Suprapubic skin (tissue), 4 donors: ENCODE measurements at places on chromosomes 12 and 14. TPM values are rescaled to one million over a fixed set of nuclear protein-coding genes. Genes with fewer than 3 reads are reported as not detected.

DNA sequence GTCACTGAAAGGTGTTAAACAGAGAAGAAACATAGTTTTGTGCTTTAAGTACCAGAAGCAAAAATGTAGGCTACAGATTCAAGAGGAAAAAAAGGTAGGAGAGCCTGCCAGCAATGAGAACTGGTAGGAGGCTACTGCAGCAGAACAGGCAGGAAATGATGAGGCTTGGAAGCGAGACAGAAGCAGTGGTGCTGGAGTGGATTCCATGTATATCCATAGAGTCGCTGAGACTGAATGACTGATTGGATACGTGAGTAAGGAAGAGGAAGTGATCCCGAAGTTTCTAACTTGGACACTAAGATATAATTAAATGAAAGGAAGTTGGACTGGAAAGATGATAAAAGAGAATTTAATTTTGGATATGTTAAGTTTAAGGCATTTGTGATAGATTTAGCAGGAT, 45.0 kb upstream of the CCDC91 start:
- no peak for DNase-seq

- no peak for DNase-seq
Measured at GRCh38 chr12:130714091-130714590, 2.0 kb downstream of the RIMBP2 start.

- DNase-seq: no peak
Measured at GRCh38 chr12:92233346-92234015, 87.8 kb upstream of the BTG1 start.

DNA sequence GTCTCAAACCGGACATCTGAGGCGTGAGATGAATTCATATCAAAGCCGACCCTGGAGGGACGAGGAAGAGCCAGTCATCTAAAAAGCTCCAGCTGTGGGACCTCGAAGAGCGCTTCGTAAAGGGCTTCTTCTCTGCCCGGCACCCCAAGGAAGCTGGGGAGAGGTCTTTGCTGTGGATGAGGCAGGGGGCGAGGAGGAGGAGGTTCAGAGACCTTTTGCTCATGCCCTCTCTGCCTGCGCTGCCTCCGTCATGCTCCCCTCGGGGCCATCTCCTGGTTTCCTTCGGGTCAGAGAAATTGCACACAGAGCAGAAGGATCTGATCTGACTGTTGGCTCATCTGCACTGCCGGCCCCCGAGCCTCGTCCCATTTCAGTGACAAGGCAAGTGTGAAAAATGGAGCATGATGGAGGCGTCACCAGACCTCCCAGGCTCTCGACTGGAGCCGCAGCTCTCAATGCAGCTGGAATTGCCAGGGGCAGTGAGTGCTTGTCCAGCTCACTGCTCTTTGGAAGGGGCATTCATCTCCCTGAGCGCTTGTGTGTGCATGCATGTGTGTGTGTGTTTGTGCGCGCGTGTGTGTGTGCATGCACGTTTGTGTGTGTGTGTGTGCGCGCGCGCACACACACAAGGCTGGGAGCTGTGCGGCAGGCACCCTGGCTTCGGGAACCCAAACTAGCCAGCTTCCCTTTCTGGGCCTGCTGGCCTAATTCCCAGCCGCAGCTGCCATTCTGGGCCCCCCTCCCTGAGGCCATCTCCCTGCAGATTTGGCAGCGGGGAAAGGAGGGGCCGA, 9.2 kb downstream of the CABP1 start:
- DNase-seq: no peak

DNA sequence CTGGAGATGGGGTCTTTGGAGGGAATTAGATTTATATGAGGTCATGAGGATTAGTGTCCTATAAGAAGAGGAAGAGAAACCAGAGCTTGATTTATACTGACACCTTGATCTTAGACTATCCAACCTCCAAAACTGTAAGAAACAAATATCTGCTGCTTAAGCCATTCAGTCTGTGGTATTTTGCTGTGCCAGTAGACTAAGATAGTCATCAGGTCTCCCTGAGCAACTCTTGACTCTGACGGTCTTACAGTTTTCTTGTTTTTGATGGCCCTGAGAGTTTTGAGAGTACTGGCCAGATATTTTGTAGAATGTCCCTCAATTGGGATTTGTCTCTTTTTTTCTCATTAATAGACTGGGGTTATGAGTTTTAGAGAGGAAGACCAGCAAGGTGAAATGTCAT, 51.7 kb downstream of the TSHR start:
- no peak for DNase-seq

Gene KCNJ8
- total RNA-seq: 5.4 TPM

Gene NRIP2
- 1.6 TPM for total RNA-seq

Gene LPAR5
- total RNA-seq: 15.0 TPM
